ENCODE measurements at places on chromosomes 5 and 9. TPM values are rescaled to one million over a fixed set of nuclear protein-coding genes. Genes with fewer than 3 reads are reported as not detected.
A peak's percentile ranks its signal among the peaks of the same experiment; 100 is the strongest.

- DNase-seq = no peak
Measured at GRCh38 chr5:180304431-180305375, 12.8 kb upstream of the MAPK9 start.

- DNase-seq = no peak
Measured at GRCh38 chr9:95731876-95732275, 143.6 kb upstream of the ERCC6L2 start.

DNA sequence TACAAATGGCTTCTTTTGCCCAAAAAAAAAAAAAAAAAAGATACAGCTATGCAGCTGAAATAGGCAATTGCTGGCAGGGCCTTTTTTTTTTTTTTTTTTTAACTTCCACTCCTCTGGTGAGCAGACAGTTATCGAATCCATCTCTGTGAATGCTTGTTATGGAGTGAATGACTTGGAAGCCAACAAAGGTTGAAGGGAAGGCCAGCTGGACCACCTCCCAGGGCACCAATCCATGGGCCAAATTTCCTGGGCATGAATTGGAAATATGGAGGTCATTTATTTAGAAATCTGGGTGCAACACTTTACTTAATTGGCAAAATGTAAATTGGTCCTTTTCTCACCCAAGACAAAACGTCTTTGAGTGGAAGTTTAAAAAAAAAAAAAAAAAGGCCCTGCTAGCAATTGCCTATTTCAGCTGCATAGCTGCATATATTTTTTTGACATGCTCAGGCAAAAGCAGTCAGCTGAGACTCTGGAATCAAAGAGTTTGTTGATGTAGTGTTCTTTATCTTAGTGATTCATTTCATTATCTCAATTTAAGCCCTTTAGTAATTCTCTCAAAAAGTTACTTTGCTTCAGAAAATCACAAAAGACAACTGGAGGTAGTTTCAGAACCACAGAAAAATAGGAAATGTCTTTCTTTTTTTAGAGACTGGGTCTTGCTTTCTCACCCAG lies 392.2 kb upstream of the KLF4 start:
- DNase-seq = no peak

GRCh38 chr5:28234356-28234968 lies 1196.1 kb upstream of the CDH9 start:
- no peak for DNase-seq

GRCh38 chr5:72487177-72487576 lies 20.0 kb downstream of the ZNF366 start:
- DNase-seq = no peak

DNA sequence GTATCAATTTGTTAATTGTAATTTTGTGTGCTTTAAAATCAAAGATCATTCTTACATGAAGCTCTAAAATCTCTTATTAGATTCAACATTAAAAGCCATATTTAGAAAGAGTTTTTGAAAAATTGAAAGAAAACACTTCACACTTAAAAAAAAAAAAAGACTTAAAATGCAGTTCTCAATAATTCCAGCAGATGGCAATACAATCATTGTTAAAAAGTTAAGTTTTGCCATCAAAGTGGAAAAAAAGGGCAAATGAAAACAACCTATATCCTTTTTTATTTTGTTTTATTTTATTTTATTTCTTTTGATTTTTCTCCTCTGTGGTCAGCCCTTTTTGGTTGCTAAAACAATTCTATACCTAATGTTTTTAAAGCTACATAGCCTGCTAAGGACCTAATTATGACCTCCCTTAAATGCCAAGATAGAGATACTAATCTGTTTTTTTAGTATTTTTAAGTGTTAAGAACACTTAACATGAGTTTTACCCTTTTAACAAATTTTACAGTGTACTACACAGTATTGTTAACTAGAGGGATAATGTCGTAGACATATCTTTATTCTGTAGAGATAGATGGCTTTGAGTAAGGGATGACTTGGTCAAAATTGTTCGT lies 154.2 kb upstream of the DAB2 start:
- DNase-seq = peak; percentile 41

Gene EEIG1
- total RNA-seq = 45.3 TPM

- no peak for DNase-seq
Measured at GRCh38 chr9:122096620-122097415, 3.7 kb upstream of the TTLL11 start.

Gene IFNE
- total RNA-seq = 0.52 TPM
